Amniotic stem cell (primary cell): ENCODE measurements at places on chromosomes 5 and 9.
A peak's percentile ranks its signal among the peaks of the same experiment; 100 is the strongest.

DNA sequence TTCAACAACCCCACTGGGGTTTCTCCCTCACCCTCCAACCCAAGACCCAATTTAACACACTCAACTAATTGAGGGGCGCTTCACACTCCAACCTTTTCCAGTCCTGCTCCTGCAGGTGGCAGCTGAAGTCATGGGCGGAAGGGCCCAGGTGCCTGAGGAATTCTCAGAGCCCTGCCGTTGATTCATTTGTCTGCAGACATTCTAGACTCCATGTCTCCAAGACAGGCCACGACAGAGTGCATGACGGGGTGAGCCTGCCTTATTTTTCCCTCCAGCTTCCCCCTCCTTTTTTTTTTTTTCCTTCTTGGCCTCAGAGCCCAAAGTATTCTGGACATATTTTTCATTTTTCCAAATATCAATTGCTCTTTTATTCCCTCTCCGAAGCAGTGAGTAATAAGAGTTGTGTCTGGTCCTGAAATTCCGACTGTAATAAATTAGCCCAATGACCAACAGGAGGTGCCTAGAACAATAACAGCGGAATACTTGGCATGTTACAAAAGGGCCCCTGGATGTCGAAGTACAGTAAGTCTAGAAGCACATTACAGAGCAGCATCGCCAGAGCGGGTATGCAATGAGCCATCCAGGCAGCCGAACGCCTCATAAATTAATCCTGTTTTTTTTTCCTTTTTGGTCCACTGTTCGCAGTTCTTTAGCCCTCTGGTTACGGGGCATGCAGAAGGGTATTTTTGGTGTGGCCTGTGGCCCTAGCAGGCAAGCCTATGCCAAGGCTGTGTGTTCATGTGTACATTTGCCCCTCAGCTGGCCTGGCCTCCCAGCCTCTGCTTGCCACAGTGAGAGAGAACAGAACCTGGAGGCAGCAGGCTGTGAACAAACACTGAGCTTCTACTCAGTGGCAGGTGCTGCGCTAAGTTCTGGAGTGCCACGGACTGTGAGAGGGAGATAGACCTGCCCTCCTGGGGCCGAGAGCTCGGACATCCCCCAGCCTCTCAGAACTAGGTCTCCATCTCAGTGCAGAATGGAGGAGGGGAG, 8.6 kb upstream of the SMIM23 start:
- no peak for DNase-seq

GRCh38 chr9:79610791-79611614, 39.2 kb downstream of the TLE4 start:
- peak; percentile 45 for DNase-seq

GRCh38 chr9:17757816-17758215, 178.9 kb downstream of the SH3GL2 start:
- no peak for DNase-seq

GRCh38 chr5:1672396-1672795, 127.2 kb downstream of the MRPL36 start:
- no peak for DNase-seq

GRCh38 chr5:1641041-1641440, 117.3 kb upstream of the LPCAT1 start:
- DNase-seq: no peak

DNA sequence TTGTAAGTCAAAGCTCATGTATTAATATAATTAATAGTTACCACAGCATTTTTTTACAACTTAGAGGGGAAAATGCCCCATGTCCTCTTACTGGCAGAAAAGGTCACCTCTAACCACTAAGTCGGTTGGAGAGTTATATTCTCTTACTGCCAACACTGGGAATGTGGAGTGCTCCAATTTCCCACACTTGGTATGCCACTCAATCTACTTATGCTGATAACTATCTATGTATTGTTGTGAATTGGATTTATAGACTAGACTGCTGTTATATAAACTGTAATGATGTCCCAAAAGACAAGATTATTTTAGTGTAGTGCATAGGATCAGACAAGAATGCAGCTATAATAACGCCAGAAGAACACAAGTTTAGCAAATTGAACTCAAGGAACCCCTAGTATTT, 2385.2 kb upstream of the C9orf72 start:
- no peak for DNase-seq

- no peak for DNase-seq
Observed at GRCh38 chr5:61182449-61182848, 20.2 kb upstream of the SMIM15 start.

DNA sequence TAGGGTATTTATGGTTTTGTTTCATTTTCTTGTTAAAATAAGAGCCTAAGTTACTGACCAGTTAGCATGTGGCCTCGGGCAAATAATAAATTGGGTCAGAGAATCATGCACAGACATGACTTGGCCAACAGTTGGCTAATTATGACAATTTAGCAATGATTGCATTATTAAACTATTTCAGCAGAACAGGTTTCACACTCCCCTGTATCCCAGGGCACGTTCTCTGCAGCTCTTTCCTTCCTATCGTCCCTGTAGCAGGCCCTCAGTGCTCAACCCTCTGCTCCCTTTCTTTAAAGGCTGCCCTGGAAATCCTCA, 167.9 kb downstream of the TSSK1B start:
- no peak for DNase-seq

DNA sequence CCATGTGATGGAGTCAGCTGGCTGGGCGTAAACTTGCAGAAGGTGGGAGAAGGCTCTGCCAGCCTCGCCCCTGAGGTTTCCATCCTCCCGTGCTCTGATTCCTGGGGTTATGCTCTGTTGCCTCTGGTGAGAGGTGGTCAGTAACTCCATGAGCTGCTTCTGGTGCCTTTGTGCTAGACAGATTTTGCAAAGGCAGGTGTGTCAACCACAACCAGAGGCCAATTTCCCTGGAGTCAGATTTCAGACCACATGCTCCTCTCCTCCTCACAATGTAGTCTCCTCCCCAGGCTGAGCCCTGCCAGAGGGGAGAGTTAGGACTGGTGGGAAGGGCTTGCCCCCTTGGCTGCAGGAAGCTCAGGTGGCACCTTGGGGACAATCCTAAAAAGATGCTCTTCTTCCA, 38.8 kb upstream of the TENT4A start:
- DNase-seq: no peak

DNA sequence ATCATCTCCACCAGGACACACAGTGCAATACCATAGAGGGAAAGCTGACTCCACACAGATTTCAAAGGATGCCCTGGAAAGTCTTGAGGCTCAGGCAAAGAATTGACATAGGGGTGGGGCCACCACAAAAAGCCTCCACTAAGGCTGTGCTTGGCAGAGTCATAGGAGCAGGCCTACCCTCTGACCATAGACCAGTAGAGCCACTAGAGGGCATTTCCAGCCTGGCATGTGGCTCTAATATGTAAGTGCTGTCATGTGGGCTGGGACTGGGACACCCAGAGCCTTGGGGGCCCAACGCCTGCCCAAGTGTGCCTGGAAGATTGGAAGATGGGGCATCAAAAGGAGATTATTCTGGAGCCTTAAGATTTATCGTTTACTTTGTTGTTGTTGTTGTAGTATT, 726.0 kb downstream of the DNAH5 start:
- DNase-seq: no peak

- DNase-seq: no peak
Observed at GRCh38 chr5:5466227-5466626, 43.8 kb downstream of the ICE1 start.

DNA sequence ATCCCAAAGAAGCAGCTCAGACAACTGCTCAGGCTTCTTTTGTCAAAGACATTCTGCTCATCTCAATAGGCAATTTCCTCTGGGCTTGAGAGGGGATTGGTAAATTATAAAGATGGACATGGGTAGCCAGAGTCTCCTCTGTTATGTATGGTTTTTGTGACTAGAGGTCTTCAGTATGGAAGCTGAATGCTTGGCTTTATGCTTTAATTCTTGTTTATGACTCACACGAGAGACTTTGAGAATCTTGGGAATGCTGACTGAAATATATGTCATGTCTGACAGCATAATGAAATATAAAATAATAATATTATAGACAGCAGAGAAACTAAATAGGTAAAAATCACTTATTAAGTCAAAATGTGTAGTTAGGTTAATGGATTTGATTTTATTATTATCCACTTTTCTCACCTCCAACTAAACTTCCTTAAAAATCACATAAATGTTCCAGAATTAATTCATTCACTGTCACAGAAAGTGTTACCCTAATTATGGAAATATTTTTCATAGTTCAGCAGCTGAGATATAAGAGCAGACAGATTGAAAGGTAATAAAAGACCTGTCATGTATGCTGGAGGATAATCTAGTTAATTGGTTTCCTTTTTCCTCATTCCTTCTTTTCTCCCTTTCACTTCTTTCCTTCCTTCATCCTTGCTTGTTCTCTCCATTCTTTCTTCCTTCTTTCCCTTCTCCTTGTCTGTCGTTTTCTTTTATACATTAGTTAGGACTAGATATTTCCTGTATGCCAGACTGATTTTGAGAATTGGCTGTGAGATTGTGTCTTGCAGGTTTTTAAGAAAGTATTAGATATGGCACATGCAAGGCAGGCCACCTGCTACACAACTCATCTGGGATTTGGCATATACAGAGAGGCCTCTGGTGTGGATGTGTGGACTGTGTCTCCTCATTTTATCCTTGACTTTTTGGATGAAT, 1866.1 kb upstream of the NUDT12 start:
- DNase-seq: peak; percentile 1

- no peak for DNase-seq
Observed at GRCh38 chr9:2984491-2984890, 140.6 kb upstream of the PUM3 start.

- DNase-seq: no peak
Observed at GRCh38 chr5:71457106-71457505, 1.7 kb downstream of the BDP1 start.

DNA sequence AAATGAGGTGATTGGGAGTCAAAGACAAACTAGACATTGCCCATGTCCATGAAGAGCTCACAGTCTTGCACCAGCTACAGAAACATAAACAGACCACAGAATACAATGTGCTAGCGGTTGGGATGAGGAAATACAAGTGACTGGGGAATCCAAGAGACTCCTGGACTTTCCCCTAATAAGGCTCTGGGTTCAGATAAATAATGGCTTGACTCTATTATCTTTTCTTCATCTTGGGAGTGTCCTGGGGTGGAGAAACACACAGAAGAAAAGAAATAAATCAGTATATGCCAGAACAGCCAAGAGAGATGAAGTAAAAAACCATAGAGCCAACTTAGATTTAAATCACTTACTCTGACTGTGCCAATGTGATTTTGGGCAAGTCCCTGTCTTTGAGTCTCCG, 227.8 kb downstream of the PAPPA start:
- DNase-seq: no peak

- no peak for DNase-seq
Observed at GRCh38 chr5:164392531-164392930, 887.1 kb downstream of the MAT2B start.

DNA sequence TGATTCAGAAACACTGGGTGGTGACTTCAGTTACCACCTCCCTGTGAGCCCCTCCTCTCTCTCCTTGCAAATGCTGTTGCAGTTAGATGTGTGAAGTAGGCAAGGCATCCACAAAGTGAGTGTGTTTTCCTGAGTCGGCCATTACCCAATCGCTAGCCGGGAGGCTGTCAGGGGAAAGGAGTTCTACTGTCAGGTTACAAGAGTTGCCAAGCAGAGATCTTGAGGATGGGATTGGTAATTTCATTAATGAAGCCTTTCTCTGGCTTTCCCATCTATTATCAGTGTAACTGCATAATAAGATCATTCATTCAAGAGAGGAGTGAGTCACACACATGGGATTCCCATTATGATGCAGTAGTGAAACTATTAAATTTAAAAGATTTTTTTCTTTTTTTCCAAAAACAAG, 106.9 kb downstream of the GLDC start:
- DNase-seq: no peak

DNA sequence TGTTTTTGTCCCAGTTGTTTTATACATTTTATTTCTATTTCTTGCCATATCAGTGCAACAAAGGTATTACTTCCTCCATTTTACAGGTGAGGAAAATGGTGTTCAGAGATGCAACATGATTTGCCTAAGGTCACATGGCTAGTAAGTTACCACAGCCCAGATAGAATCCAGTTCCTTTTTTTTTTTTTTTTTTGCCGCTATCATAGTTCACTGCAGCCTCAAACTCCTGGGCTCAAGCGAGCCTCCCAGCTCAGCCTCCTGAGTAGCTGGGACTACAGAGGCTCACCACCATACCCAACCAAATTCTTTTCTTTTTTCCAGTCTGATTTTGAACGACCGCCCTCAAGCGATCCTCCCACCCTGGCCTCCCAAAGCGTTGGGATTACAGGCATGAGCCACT, 480 bp upstream of the CCDC69 start:
- no peak for DNase-seq

DNA sequence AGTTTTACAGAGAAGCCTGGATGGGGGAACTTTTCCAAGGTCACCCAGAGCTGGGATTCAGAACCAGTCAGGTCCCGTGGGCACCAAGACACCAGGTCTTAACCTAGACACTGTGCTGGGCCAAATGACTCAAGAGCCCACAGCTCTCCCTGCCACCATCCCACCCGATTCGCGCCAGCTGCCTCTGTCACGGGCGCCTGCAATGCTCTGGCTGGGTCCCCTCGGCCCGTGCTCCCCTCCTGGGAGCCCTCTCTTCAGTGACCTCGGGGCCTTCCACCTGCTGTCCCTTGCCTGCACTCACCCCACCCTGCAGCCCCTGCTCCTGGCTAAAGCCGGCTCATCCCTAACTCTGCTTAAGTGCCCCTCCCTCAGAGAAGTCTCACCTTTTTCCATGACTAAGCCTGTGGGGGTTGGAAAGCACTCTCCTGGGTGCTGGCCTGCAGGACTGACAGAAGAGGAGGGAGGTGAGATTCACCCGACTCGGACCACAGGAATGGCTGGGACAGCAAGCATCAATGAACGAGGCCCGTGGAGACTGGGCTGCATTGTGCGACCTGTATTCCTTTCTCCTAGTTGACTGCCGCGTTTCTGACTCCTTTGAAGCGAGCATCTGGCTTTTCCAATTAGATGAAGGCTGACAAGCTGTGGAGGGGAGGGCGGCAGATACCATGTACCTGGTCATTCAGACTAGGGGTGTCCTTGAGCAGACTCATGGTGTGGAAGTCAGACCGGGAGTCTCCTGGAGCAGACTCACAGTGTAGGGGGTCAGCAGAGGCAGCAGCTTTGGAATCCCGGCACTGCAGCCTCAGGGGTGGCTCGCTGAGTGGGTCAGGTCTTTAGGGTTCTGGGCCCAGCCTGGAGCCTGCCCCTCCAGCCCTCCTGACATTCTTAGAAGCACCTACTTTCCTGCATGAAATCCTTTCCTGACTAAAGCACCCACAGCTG, 5.8 kb upstream of the IL4 start:
- DNase-seq: no peak

DNA sequence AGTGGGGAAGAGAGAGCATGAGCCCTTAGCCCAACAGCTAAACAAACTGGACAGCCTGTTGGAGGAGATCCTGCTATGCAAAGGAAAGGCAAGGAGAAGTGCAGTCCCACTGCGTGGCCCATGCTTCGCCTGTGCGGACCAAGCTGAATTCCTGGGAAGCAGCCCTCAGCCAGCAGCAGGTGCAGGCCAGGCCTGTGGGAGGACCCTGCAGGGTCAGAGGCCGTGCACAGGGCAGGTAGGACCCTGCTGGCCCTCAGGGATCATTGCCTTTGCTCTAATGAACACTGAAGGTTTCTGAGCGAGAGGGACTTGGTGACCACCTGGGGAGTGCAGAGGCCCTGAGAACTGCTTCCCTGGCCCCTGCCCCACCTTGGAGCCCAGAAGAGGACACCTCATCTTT, 6.0 kb upstream of the SLC6A19 start:
- no peak for DNase-seq

- DNase-seq: no peak
Observed at GRCh38 chr5:58925627-58926540, 343.0 kb downstream of the RAB3C start.
